ENCODE measurements at places on chromosomes 1 and 21. TPM values are rescaled to one million over a fixed set of nuclear protein-coding genes. Genes with fewer than 3 reads are reported as not detected.

The SMIM1 gene
- 1.3 TPM for total RNA-seq

The OR2L13 gene
- total RNA-seq, result not detected

The S100A7 gene
- not detected for total RNA-seq

The CFAP57 gene
- total RNA-seq, result 0.07 TPM

The DONSON gene
- total RNA-seq, result 14.6 TPM

The HOOK1 gene
- total RNA-seq, result 16.8 TPM

The FOXO6 gene
- 0.63 TPM for total RNA-seq

The KIF26B gene
- not detected for total RNA-seq

The MACO1 gene
- total RNA-seq, result 21.5 TPM

The PRAMEF18 gene
- total RNA-seq, result not detected

The OLIG2 gene
- total RNA-seq, result not detected

The UFC1 gene
- total RNA-seq, result 102 TPM

The OR2T27 gene
- not detected for total RNA-seq

Data from T-cell (primary cell).